ENCODE measurements at places on chromosomes 6 and 20. TPM values are rescaled to one million over a fixed set of nuclear protein-coding genes. Genes with fewer than 3 reads are reported as not detected.
A peak's percentile ranks its signal among the peaks of the same experiment; 100 is the strongest.

DNA sequence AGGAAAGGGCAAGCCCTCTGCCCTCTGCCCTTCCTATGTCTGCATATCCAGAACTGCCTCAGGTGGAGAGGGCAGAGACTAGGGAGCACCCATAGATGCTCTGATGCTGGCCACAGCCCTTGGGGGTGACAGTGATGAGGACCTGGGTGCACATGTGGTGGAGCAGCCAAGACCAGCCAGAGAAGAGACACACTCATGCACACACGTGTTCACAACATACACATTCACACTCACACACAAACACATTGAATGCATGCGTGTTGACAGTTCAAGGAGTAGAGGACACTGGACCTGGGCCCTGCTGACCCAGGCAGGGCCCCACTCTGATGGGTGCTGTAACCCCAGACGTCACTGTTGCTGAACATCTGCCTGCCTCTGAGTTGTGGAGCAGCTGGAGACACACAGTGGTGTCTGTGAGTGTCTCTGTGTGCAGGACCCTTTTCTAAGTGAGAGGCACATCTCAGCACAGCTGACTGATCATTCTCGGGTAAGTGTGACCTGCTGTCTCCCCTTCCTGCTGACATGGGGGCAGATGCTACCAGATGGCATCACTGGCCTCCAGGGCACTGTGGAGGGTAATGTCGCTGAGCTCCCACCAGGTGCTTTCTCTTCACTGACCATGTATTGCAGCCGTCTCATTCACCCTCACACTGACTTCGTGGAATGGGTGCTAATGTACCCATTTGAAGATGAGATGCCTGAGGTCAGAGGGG, 30.1 kb upstream of the MAS1L start:
- no peak for DNase-seq

DNA sequence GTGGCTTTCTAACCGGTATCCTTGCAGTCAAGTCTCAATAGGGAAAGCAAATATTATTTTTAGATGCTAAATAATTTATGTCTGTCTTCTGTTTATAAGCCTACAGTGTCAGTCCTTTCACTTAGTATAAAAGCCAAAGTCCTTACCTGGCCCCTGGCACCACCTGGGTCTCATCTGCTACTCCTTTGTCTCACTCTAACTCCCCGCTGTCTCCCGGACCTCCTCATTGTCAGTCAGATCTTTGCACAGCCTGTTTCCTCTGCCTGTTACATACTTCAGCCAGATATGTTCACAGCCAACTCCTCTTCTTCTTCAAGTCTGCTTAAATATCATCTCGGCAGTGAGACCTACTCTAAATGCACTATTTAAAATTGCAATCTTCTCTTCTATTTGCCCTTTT, 84.2 kb downstream of the THEMIS start:
- DNase-seq, result no peak

- DNase-seq, result no peak
Measured at GRCh38 chr6:71229477-71229876, 59.1 kb upstream of the OGFRL1 start.

GRCh38 chr6:29656157-29656556, 735 bp upstream of the MOG start:
- DNase-seq, result no peak

DNA sequence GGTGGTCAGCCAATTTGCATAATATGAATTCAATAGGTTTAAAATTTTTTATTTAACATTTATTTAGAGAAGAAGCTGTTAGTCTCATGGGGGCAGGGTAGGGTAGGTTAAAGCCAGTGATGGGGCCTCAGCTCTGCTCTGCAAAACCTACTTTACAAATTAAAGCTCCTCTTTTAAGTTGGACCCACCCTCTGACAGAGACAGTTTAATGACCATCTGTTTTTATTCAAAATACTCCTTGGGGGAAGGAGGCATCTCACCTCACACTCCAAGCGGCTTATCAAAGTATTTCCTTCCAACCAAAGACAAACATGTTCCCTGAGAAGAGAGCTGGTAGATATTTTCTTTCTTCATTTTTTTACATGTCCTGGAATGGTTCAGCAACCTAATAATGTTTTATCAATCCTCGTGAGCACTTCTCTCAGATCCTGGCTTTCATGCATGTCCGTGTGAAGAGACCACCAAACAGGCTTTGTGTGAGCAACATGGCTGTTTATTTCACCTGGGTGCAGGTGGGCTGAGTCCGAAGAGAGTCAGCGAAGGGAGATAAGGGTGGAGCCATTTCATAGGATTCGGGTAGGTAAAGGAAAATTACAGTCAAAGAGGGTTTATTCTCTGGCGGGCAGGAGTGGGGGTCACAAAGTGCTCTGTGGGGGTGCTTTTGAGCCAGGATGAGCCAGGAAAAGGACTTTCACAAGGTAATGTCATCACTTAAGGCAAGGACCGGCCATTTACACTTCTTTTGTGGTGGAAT, 184.7 kb downstream of the GJA1 start:
- DNase-seq, result no peak

DNA sequence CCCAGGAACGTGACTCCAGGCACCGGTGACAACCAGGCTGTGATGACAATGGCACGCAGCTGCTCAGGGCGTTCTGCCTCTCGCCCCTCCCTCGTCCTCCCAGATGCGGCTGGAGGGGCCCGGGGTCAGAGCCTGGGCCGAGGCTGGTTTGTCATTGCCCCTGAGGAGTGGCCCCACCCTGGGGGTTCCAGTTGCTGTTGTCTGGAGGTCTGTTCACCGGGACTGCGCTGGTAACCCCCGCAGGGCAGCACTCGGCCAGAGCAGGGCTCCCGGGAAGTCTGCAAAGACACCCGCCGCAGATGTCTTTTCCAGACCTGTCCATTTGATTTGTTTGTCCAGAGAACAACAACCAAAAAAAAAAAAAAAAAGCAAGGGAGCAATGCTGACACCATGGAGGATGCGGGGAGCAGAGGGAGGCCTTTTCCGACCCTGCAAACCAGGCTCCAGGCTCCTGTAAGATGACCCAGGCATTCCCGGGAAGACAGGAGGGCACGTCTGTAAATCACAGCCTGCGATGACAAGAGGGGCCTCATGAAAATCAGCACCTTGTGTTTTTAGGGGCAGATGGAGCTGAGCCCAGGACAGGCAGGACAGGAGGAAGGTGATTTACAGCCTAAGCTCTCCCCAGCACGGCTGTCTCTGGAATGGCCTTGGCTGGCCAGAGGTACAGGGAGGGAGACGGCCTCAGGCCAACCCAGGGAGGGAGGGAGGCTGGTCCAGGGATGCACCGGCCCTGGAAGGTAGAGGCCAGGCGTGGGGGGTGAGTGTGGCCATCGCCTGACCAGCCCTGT, 189.3 kb downstream of the ERMARD start:
- DNase-seq, result no peak

DNA sequence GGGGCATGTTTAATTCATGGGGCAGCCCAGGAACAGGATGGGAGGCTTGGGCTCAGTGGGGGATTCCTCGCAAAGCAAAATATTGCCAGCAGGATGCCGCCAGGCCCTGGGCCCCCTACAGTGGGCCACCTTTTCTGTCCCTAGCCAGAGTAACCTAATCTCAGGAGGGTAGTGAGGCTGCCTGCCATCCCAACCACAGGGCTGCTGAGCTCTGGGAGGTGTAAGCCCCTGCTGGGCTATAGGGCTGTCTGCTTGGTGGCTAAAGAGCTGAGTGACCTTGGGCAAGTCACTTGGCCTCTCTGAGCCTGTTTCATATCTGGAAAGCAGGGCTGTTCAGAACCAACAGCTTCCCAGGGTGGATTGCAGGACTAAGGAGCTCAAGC, 35.7 kb upstream of the CDH22 start:
- DNase-seq, result no peak

GRCh38 chr6:99030915-99031314, 83.2 kb upstream of the FBXL4 start:
- DNase-seq, result no peak

- DNase-seq, result no peak
Measured at GRCh38 chr6:45388328-45388727, 10.6 kb upstream of the SUPT3H start.

DNA sequence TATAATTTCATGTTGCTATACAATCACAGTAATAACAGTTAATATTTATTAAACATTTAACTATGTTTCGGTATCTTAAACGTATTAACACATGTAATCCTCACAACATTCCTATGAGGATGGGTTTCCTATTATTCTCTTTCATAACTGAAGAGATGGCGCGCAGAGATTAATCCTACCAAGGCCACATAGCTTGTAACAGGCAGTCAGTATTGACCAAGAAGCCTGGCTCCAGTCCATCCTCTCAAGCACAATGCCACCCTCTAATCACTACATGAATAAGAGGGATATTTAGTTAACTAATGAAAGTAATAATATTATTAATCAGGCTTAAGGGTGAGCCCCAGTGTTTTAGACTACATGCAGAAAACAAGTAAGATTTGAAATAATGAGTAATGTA, 149.7 kb upstream of the SIM1 start:
- no peak for DNase-seq

DNA sequence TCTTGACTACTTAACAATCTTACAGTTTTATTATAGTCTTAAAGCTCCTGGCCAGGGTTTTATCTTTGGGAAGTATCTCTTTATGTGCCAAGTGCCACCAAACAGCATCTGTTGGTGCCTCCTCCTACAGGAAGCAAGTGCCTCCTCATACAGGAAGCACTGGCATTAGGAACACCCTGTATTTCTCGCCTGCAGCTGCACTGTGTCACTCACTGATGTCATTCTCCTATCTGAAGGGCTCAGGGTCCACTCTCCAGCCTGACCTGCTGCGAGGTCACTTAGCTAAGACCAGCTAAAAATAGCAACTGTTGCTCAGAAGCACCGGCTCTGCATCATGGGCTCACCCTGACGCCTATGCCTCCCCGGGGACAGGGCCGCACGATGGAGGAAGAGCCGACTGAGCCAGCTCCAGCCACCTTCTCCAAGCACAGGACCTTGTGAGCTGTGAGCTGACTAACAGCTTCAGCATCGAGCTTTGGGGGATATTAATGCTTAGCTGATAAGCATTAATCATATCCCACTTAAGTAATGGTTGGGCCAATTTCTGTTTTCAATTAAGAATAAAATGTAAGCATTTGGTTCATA, 66.3 kb upstream of the CD93 start:
- no peak for DNase-seq

- DNase-seq, result no peak
Measured at GRCh38 chr20:45913116-45913515, 1.2 kb upstream of the PLTP start.

- no peak for DNase-seq
Measured at GRCh38 chr6:156457601-156458000, 319.6 kb upstream of the ARID1B start.

- DNase-seq, result peak; percentile 49
Measured at GRCh38 chr6:125154761-125155135, 1.2 kb downstream of the TPD52L1 start.

GRCh38 chr20:6705106-6705766, 62.2 kb upstream of the BMP2 start:
- no peak for DNase-seq

- DNase-seq, result no peak
Measured at GRCh38 chr6:62805431-62805830, 405.8 kb upstream of the FKBP1C start.

GRCh38 chr6:101730954-101731353, 337.4 kb downstream of the GRIK2 start:
- no peak for DNase-seq

- no peak for DNase-seq
Measured at GRCh38 chr6:169577974-169578373, 123.9 kb downstream of the WDR27 start.

- no peak for DNase-seq
Measured at GRCh38 chr6:54183616-54184015, 72.4 kb downstream of the MLIP start.

DNA sequence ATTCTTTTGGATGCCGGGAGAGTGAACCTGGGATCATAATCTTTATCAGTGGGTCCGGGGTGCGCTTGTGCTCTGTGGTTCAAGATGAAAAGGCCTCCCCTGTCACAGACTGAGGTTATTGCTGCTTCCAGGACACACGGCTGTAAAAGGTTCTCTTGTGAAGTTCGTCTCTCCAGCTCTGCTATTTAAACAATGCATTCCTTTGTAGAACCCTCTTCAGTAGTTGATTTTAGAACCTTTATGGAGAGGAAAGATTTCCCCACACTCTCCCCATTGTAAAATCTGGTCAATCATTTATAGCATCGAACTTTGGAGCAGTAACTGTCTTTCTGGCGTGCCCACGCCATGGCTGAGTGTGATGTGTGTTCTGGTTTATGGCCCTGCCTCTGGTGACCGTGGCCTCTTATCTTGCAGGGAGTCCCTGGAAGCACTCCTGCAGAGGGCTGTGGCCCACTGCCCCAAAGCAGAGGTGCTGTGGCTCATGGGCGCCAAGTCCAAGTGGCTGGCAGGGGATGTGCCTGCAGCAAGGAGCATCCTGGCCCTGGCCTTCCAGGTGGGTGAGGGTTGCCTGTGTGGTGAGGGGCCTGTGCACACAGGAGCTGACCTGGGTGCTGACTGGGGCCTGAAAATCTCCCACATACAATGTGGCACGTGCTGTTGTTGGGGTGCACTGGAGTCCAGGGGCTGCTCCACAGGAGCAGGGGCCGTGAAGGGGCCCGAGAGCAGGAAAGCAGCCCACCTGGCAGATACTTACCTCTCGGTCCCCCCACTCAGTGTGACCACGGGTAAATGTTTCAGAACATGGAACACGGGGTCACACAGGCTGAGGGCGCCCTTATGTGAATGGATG, 11.6 kb upstream of the C20orf204 start:
- DNase-seq, result no peak

- DNase-seq, result no peak
Measured at GRCh38 chr6:75762063-75762462, 13.0 kb downstream of the MYO6 start.

DNA sequence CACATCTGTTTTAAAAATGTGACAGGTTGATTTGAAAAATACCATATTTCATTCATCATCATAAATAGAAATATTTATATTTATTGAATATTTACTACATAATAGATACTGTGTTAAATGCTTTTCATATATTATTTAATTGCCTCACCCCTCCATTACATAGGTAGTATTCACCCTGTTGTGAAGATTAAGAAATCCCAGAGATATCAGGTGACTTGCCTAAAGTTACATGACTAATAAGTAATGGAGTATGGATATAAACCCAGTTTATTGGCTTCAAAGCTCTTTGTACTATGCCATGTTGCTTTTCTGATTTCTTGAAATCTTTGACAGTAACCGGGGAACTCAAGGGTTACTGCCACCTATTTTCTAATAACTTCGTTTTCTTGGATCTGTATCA, 10.1 kb upstream of the TSPYL1 start:
- DNase-seq, result no peak

DNA sequence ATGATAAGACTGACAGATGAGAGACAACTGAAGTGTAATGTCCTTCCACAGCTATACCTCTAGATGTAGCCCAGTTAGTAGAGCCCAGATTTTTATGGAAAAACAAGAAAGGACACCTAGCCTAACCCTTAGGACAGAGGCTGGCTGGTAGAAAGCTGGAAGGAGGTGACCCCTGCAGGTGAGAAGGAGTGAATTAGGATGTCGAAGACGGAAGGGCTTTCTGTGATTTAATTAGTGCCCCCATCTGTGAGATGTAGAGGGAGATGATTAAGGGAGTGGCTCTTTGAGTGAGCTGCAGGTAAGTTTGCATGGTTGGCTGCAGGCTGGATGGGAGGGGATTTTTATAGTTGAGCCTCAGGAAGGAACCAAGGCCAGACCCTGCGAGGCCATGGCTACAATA, 82.8 kb downstream of the GFRA4 start:
- DNase-seq, result no peak

BAG2 gene
- 7.2 TPM for total RNA-seq

RMND1 gene
- total RNA-seq, result 23.0 TPM

CLPSL1 gene
- not detected for total RNA-seq

TREML2 gene
- total RNA-seq, result 7.5 TPM

CYP24A1 gene
- total RNA-seq, result 0.57 TPM

CCHCR1 gene
- total RNA-seq, result 50.5 TPM

LPA gene
- not detected for total RNA-seq

SCUBE3 gene
- total RNA-seq, result 0.02 TPM

TSBP1 gene
- not detected for total RNA-seq

SPATS1 gene
- not detected for total RNA-seq
